ENCODE measurements at places on chromosomes 1 and 21. TPM values are rescaled to one million over a fixed set of nuclear protein-coding genes. Genes with fewer than 3 reads are reported as not detected.

DNA sequence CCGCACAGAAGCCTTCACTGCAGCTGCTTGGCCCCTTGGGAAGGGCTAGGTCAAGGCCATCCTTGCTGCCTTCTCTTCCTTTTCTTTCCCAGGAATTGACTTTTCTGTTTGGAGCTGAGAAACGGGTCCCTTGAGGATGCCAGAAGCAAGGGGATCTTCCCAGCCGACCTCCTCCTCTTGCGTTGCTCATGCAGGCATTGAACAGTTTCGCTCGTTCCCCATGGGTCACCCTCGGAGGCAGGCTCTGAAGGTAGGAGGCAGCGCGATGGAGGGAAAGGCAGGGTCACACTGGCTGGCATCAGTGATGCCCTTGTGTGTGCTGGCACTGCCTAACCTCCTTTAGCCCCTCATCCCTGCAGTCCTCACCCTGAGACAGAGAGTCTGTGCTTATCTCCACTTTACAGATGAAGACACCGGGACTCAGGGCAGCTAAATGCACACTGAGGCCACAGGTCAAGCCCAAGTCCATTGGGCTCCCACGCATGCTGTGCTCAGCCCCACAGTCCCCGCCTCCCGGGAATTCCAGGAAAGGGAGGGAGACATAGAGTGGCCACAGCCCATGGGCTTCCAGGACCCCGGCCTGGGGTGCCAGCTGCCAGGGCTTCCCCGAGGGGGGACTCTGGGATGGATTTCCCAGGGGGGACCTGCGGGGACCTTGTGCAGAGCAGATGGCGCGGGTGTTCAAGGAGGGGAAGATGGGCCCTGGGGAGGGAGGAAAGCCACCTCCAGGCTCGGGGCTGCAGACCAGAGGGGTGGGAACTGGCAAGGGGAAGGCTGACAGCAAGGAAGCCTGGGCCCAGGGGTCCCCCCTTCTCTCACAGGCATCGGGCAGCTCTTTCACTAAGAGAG is 90.2 kb downstream of the SPSB1 start:
- DNase-seq: no peak

The MPZ gene
- total RNA-seq: 4.5 TPM

- DNase-seq: no peak
These were observed 67.0 kb upstream of the CACNA1E start for GRCh38 chr1:181416268-181416860.

The SDF4 gene
- total RNA-seq: 107 TPM

GRCh38 chr1:166221316-166221715 is 54.5 kb upstream of the FAM78B start:
- DNase-seq: no peak

The WDR64 gene
- total RNA-seq: not detected

DNA sequence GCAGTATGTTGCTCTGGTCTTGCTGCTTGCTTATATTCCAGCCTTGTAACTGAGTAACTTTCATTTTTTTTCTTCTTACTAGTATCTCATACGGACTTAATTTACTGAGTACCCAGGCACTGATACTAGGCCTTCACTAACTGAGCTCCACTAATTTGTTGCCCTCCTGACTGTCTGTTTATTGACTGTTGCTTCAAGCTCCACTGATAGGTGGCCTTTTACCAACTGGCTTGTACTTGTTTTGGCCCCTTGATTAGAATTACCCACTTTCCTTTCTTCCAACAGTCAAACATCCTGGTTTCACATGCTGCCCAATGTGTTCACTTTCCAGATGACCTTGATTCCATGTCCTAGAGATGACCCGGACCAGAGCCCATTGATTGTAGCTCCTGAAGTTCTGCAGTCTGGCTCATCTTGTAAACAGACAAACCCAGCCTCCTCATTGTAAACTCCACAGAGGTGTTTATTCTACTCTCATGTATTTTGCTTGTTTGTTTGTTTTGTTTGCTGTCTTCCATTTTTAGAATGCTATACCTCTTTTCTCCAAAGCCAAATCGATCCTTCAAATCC is 27.7 kb downstream of the RGS1 start:
- no peak for DNase-seq

DNA sequence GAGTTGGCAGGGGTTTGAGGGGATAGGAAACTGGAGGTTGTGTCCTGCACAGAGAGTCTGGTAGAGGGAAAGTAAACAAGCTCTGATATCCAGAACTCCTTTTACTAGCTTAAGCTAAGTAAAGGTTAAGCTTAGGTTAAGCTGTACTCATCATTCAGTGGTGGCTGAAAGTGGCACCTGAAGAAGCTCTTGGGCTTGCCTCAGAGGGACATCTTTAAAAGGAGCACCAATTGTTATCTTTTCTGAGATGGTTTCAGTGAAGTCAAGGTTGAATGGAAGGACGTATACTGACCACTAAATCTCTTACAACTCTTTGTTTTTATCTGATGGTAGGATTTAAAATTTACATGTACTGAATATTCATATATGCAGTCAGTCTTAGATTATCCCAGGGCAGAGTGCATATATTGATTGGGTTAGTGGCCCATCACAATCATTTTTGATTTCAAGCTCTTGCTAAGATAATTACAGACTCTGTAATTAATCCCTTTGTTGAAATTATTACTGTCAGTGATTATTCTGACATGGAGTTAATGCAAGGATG is 43.3 kb downstream of the S1PR1 start:
- DNase-seq: no peak

DNA sequence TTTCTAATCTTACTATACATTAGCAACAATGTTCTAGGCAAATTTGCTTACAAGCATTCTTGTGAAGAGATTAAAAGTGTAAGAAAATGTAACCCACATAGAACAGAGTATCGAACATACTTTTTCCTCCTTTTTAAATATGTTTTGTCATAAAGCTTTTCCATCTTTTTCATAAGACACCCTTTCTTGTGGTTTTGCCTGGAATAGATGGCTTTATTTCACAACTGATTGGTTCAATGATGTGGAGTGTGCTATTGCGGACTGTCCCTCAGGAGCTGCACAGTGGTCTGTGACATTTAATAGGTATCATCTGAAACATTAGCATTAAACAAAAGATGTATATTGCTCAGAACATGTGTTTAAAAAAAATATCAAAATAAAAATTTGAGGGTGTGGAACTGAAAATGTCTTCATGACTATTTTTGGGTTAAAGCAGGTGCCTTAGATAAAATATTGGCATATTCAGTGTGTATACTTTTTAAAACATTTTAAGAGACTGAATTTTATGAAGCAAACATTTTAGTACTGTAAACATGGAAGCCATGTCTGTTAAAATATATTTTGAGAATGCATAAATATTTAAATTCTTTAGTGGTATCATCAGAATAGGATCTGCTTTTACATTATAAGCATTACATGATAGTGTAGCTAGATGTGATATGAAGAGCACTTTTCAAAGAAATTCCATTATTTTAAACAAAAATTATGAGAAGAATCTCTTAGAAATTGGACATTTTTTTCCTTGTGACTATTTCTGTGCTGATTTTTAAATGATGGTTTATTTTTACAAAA is 48.3 kb upstream of the C1orf146 start:
- DNase-seq: no peak

GRCh38 chr1:22721122-22721873 is 10.7 kb downstream of the EPHB2 start:
- no peak for DNase-seq

DNA sequence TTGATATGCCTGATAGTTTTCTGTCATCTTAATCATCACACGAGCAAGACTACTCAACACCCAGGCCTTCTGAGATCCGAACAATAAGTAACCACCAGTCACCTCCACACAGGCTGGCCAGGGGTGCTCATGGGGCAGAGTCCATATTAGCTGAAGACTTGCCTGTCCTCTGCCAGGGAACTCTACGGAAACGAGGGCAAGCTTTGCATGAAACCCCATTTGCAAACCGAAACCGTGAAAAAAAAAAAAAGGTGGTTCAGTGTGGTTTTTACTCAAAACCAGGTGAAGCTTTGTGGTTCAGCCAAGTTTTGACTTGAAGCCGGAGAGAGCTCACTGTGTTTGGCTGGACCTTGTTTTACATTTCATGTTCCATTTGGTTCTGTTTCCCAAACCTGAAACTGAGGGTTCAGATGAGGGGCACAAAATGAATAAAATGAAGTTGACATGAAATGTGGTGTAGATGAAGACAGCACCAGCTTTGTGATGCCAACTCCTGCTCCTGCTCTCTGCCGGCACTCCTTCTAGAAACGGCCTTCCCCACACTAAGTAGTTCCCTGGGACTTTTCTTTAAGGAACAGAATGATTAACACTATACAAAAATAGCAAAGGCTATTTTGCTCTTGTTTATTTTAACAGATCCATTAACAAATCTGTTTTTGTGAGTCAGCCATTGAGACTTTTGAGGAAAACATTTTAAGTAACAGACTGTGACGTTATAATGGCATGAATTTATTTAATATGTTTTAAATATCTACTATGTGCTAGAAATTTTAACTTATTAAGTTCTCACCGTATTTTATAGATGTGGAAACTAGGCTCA is 74.7 kb downstream of the RUNX1 start:
- no peak for DNase-seq

GRCh38 chr1:54249819-54250435 is 50.0 kb downstream of the MRPL37 start:
- no peak for DNase-seq

GRCh38 chr1:174165471-174166137 is 6.3 kb downstream of the RABGAP1L start:
- no peak for DNase-seq

The STMN1 gene
- total RNA-seq: 856 TPM

The UTS2 gene
- not detected for total RNA-seq

DNA sequence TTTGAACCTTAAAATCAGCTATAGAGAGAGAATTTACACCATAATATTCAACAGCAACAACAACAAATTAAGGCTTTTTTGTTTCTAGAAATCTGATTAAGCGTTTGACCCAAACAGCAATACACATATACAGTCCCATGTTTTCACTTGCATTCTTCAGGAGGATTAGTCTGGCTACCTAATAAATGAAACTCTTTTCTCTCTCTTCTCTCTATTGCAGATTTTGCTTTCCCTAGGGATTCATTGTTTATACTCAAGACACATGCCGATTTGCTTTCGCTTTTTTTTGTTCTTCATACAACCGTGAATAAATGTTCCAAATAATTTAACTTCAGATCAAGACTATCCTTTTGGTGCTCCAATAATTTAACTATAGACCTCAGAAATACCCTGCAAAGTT is 162.4 kb upstream of the PTBP2 start:
- no peak for DNase-seq

GRCh38 chr1:2412773-2413494 is 570 bp upstream of the PEX10 start:
- no peak for DNase-seq

The FAM177B gene
- total RNA-seq: not detected

DNA sequence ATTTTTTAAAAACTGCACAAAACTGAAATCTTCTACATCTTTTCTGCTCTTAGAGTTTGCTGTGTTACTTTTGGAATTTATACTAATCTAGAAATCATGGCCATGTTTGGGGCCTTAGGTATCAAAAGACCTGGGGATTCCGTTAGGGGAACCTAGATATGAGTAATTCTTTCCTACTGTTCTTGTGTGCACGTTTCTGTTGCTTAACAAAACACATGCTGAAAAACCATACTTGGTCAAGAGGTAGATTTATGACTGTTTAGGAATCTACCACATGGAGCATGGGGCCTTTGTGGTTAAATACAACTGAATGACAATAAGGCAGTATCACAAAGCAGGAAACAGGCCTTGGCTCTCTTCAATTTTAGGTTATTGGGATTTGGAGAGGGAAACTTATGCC is 291.9 kb upstream of the USP25 start:
- no peak for DNase-seq

GRCh38 chr1:15504436-15504835 is 19.6 kb downstream of the CASP9 start:
- no peak for DNase-seq

The RGS16 gene
- total RNA-seq: 1.5 TPM

The LRRC38 gene
- not detected for total RNA-seq

- no peak for DNase-seq
These were observed 1.4 kb upstream of the ABCA4 start for GRCh38 chr1:94122201-94122970.

- no peak for DNase-seq
These were observed 97.1 kb downstream of the TRIM11 start for GRCh38 chr1:228309326-228310067.

DNA sequence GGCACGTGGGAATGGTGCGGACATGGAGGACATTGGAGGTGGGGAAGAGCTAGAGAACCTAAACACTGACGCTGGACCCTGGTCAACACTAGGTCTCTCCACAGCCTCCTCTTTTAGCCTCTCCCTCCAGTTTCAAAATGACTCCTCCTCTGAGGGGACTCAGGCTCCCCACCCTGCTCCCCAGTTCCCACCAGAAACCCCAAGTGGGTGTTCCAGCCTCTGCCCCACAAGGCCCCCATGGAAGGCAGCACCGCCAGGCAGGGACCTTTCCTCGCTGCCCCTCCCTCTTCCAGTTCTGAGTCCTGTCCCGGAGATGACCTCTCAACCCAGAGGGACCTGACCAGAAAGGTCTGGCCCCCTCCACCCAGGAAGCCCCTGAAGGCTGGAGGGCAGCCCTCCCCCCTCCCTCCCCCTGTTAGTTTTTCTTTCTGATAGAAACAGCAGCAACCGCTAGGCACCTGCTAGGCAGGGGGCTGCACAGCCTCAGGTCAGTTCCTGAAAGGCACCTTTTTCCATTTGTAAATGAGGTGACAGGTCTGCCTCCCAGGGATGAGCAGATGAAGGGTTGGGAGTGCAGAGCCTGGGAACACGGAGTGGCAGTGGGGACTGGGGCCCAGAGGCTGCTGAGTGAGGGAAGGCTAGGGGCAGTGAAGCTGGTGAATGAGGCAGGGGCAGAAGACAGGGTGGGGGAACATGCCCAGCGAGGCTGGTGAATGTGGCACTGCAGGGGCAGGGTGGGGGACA is 9.3 kb upstream of the ITGB2 start:
- DNase-seq: no peak

DNA sequence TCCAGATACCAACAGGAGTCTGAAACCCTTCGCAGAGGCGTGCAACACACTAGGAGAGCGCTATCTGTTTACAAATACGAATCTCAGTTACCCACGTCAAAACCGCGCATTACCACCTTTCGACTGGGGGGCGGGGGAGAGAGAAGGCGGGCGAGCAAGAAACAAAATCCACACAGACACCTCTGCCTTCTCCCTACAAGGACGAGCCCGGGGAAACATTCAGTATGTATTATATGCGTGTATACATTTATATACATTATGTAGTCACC is 722 bp downstream of the TUT4 start:
- DNase-seq: peak; percentile 10

The LCE2B gene
- total RNA-seq: not detected

DNA sequence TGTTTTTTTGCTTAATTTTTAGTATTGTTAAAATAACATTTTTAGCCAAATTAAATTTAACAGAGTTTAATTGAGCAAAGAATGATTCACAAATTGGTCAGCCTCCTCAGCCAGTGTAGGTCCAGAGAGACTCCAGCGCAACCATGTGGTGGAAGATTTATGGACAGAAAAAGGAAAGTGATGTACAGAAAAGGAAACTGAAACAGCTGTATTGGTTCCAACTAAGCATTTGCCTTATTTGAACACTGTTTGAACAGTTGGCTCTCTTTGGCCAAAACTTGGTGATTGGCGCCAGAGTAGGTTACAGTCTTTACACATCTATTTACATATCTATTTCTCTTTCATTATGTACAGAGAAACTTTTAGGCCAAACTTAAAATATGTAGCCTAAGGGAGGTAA is 19.4 kb downstream of the RPS6KC1 start:
- no peak for DNase-seq

The KCNT2 gene
- total RNA-seq: 26.1 TPM

Measured in progenitor cell of endocrine pancreas (in vitro differentiated cells).